ENCODE measurements at places on chromosomes 2 and 18.

- no peaks in the 10 kb centered on the region for H3K27me3 ChIP-seq
- no peak overlapping the region for H3K4me3 ChIP-seq
- H3K4me1 ChIP-seq: peaks cover 3% of the 10 kb centered on the region
- H3K36me3 ChIP-seq: no peaks in the 10 kb centered on the region
- H3K27ac ChIP-seq: no peak overlapping the region
These were observed 15.0 kb upstream of the TRAF3IP1 start for GRCh38 chr2:238305092-238305862.

DNA sequence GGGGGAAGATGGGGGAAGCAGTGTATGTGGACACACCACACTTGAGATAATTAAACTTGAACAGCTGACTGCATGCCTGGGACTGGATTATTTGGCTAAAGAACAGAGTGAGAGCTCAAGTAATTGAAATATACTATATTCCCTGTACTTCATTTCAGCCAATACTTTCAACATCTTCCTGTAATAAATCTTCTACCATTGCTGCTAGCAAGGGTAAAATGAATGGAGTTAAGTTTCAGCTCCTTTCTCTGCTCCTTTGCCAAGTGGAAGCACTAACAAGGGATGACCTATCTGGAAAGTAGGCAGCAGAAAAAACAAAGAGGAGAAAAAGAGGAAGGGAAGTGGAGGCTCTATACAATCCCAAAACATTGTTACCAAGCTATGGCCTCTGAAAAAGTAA is 50.9 kb downstream of the MMADHC start:
- no peak for DNase-seq
- H3K4me1 ChIP-seq: peaks cover 1% of the 10 kb centered on the region
- H3K4me3 ChIP-seq: no peak overlapping the region

DNA sequence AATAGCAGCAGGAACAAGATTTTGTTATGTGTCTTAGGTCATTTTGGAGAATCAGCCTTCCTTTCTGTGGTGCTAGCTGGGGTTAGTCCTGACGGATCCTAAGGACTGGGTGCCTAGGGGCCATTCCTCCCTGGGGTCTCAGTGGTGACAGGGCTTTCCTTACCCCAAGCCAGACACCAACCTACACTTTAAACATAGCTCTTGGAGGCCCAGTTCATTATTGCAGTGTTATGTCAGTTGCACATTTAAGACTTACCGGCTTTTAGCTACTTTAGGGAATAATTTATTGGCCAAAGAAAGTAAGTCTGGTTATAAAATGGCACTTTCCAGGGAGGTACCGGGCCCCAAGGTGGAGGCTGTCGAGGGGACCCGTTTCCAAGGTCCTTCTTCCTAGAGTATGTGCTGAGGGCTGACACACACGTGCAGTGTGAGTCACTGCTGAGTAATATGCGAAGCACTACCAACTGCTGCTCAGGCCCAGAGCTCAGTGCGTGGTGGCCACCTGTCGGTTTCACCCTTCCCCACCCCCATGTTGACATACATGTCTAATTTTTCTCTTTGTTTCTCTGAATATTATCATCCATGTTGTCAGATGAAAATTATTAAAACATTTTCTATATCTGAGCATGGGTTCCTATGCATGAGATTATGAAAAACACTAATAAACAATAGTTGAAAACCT is 37.0 kb upstream of the GRHL1 start:
- peaks cover 4% of the 10 kb centered on the region for H3K4me1 ChIP-seq
- H3K27ac ChIP-seq: no peak overlapping the region
- DNase-seq: no peak
- peaks cover 9% of the 10 kb centered on the region for H3K36me3 ChIP-seq

- peak; percentile 29 for DNase-seq
- H3K4me1 ChIP-seq: peaks cover 10% of the 10 kb centered on the region
- H3K4me3 ChIP-seq: peak overlapping the region; percentile 92
These were observed 96.5 kb upstream of the SERTAD2 start for GRCh38 chr2:64750001-64750816.

DNA sequence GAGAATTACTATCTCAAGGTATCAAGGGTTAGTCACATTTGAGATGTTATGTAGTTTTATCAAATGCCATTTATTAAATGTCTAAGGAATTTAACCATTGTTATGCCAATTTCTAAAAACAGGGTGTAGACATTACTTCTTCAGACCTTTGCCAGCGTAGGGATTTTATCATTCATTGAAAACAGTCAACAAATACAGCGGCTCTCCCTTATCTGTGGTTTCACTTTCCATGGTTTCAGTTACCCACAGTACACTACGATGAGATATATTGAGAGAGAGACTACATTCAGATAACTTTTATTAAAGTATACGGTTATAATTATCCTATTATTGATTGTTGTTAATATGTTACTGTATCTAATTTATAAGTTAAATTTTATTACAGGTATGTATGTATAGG is 234.7 kb downstream of the TMX3 start:
- no peak overlapping the region for H3K4me3 ChIP-seq
- no peak overlapping the region for H3K27ac ChIP-seq

GRCh38 chr2:177225965-177226360 is 13.4 kb downstream of the HNRNPA3 start:
- H3K27ac ChIP-seq: peak overlapping the region; percentile 73
- peaks cover 2% of the 10 kb centered on the region for H3K4me1 ChIP-seq
- DNase-seq: no peak
- no peak overlapping the region for H3K4me3 ChIP-seq

- DNase-seq: no peak
- H3K27me3 ChIP-seq: no peaks in the 10 kb centered on the region
- H3K36me3 ChIP-seq: peaks cover 2% of the 10 kb centered on the region
These were observed 24.7 kb downstream of the STEAP3 start for GRCh38 chr2:119248311-119248710.

GRCh38 chr2:217790195-217790594 is 212.6 kb downstream of the TNS1 start:
- peaks cover 10% of the 10 kb centered on the region for H3K4me1 ChIP-seq
- H3K27ac ChIP-seq: no peak overlapping the region
- H3K36me3 ChIP-seq: no peaks in the 10 kb centered on the region
- no peak for DNase-seq
- no peak overlapping the region for H3K4me3 ChIP-seq
- H3K27me3 ChIP-seq: peaks cover 16% of the 10 kb centered on the region

DNA sequence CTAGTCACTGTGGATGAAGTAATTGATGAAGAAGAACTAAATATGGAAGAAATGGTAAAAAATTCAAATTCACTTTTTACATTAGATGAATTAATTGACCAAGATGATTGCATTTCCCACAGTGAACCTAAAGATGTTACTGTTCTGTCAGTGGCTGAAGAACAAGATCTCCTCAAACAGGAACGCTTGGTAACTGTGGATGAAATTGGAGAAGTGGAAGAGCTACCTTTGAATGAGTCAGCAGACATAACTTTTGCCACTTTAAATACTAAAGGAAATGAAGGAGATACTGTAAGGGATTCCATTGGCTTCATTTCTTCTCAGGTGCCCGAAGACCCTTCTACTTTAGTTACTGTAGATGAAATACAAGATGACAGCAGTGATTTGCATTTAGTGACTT is 26.6 kb upstream of the DYSF start:
- H3K4me1 ChIP-seq: peaks cover 15% of the 10 kb centered on the region
- no peak overlapping the region for H3K4me3 ChIP-seq
- no peaks in the 10 kb centered on the region for H3K27me3 ChIP-seq
- no peak for DNase-seq
- H3K36me3 ChIP-seq: peaks cover 48% of the 10 kb centered on the region

DNA sequence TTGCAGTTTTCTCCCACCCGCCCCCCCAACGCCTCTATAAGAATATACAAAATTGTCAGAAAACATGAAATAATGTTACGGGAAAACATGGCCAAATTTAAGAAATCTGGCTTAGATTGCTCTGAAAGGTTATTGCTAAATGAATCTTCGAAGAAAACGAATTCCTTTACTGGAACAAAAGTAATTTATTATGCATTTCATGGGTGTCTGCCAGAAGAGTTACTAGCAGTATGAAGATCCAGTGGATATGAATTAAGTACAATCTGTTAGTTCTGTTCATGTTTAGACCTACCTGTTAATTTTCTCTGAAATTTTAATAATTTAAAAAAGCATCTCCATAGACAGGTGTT is 21.9 kb downstream of the GATA6 start:
- H3K4me1 ChIP-seq: peaks cover 65% of the 10 kb centered on the region
- H3K36me3 ChIP-seq: peaks cover 31% of the 10 kb centered on the region
- no peak overlapping the region for H3K4me3 ChIP-seq
- no peaks in the 10 kb centered on the region for H3K27me3 ChIP-seq
